ENCODE measurements at places on chromosomes 7 and 10. TPM values are rescaled to one million over a fixed set of nuclear protein-coding genes. Genes with fewer than 3 reads are reported as not detected.

DNA sequence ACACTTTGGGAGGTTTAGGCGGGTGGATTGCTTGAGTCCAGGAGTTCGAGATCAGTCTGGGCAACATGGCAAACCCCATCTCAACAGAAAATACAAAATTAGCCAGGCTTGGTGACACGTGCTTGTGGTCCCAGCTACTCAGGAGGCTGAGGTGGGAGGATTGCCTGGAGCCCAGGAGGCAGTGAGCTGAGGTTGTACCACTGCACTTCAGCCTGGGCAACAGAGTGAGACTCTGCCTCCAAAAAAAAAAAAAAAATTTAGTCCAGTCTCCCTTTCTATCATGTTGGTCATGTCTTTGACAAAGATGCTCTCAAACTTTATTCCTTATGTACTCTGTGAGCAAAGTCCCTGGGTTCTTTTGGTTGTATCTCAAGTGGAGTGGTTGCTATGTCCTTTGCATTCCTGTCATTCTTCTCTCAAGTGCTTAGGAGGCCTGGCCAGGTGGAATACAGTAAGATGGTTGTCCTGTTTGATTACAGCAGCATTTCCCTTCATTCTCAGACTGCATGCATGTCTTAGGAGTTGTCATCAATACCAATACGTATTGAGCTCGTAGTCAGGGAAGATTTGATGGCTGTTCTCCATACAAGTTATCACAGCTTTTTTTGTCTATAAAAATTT, 85.7 kb downstream of the MMRN2 start:
- no peak for DNase-seq

Gene PNLIPRP2
- total RNA-seq, result not detected

GRCh38 chr7:73717991-73718405, 1.5 kb downstream of the STX1A start:
- no peak for DNase-seq

Gene PLXDC2
- total RNA-seq, result 16.6 TPM

DNA sequence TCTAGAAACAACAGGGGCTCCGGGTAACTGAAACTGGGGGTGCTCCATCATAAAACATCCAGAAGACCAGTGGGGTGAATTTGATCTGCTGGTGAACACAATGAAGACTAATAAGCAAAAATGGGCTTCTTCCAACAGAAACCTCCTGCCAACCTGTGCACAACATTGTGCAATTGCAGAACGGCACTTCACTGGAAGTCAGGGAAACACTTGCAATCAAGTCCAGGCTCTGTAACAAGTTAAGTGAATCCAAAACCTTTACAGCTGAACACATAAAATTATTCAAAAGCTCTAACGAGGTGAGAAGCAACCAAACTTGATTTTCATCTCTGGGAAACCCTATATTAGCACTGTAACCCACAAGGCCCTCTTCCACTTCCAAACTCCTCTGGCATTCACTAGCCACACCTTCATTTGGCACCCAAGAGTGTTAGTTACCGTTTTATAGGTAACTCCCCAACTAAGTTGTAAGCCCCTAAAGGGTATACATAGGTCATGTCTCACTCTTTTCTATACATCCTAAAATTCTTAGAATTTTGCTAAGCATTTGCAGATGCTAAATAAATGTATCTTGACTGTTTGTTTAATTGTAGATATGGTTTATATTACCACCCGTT, 22.0 kb downstream of the IMMP2L start:
- no peak for DNase-seq

Gene IGFBP1
- not detected for total RNA-seq

- no peak for DNase-seq
Measured at GRCh38 chr10:112160834-112161233, 22.7 kb downstream of the GPAM start.

Gene NPSR1
- not detected for total RNA-seq

GRCh38 chr10:63760034-63760707, 239.0 kb downstream of the REEP3 start:
- DNase-seq, result no peak

- DNase-seq, result no peak
Measured at GRCh38 chr10:89879121-89879520, 177.7 kb downstream of the KIF20B start.

Gene ANLN
- total RNA-seq, result 2.1 TPM
